ENCODE measurements at places on chromosomes 1 and 21. TPM values are rescaled to one million over a fixed set of nuclear protein-coding genes. Genes with fewer than 3 reads are reported as not detected.

Gene OR2T8
- total RNA-seq = not detected

Gene BRDT
- total RNA-seq = not detected

Gene RIIAD1
- not detected for total RNA-seq

Gene FMOD
- 0.07 TPM for total RNA-seq

Gene SLC9C2
- not detected for total RNA-seq

Gene LELP1
- total RNA-seq = not detected

Gene GNG12
- total RNA-seq = 237 TPM

Gene TSACC
- not detected for total RNA-seq

Gene SEC16B
- total RNA-seq = 0.53 TPM

Gene KLF17
- not detected for total RNA-seq

Gene ADAMTS1
- total RNA-seq = 70.9 TPM

Gene IRF6
- total RNA-seq = 24.3 TPM

Gene LHX4
- total RNA-seq = not detected

Gene CFAP141
- total RNA-seq = not detected

Gene MPL
- total RNA-seq = not detected

Gene KRTAP12-4
- total RNA-seq = not detected

Gene TESK2
- 2.4 TPM for total RNA-seq

Gene PKLR
- total RNA-seq = not detected

Gene IGSF8
- 13.4 TPM for total RNA-seq

Gene LCE2B
- not detected for total RNA-seq

Gene CD58
- 17.5 TPM for total RNA-seq

Gene RIPPLY3
- total RNA-seq = not detected

Gene SSBP3
- 10.5 TPM for total RNA-seq

Gene ZBED6
- 11.2 TPM for total RNA-seq

Gene S100A4
- total RNA-seq = 0.60 TPM

Gene S100A7A
- total RNA-seq = not detected

Gene AJAP1
- total RNA-seq = not detected

Gene TAS1R1
- total RNA-seq = 0.07 TPM

Gene TTC24
- not detected for total RNA-seq

Gene B4GALT3
- 24.7 TPM for total RNA-seq

Gene DFFA
- total RNA-seq = 78.3 TPM

Gene CFHR4
- total RNA-seq = not detected

Gene NPPB
- total RNA-seq = not detected

Gene NCAM2
- 0.40 TPM for total RNA-seq

Gene GPR25
- total RNA-seq = not detected

Gene NSUN4
- 17.3 TPM for total RNA-seq

Gene TLR5
- 0.18 TPM for total RNA-seq

Gene CAPN8
- total RNA-seq = not detected

Gene C4BPB
- total RNA-seq = not detected

Gene PDC
- not detected for total RNA-seq

Gene OR10J1
- total RNA-seq = not detected

Gene GBP6
- not detected for total RNA-seq

Gene ATP1A4
- total RNA-seq = not detected

Gene NFASC
- total RNA-seq = not detected
